ENCODE measurements at places on chromosomes 3 and 15.

GRCh38 chr15:39447881-39448280 is 133.0 kb upstream of the THBS1 start:
- DNase-seq: no peak

DNA sequence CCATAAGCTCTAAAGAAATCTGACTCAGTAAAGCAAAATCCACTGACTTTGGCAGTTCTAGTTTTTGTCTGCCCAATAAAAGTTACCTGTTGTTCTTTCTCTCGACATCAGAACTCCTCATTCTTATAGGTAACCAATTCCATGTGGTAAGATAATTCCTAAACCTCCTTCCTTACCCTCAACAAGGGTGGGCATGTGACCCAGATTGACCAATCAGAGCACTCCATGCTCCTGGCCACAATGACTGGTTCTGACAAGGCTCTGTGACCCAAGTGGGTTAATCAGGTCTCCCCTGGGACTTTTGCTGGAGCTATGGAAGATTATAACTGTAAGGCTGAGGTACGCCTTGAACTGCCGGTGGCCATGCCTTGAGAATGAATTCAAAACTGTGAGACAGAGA is 31.7 kb downstream of the LINS1 start:
- DNase-seq: no peak

DNA sequence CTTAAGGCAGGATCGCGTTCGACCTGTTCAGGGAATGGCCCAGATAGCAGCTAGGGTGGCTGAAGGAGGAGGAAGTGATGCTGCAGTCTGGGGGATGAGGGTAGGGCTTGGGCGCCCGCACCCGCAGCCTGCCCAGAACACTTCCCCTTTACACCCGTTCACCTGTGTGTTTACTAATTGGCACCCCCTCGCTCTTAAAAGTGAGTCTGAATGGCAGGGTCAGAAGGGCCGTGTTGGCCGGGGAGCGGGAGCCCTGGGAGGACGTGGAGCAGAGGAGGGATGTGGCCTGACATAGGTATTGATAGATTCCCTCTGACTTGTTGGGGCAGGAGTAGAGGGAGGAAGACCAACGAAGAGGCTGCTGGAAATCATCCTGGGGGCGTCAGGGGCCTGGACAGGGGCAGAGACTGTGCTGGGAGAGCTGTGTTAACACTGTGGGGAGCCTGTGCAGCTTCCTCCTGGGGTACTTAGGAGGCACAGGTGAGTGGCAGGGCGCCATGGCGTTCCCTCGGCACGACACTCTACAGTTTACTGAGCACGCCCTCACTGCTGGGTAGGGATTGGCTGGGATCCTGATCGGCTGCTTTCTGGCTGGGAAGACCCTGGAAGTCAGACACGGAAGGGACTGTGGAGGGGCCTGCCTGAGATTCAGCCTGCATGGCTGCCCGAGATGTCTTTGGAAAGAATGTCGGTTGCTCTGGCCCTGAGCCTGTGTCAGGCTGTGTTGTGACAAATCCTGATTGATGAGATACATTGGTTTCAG is 51.7 kb downstream of the SLC6A6 start:
- no peak for DNase-seq

DNA sequence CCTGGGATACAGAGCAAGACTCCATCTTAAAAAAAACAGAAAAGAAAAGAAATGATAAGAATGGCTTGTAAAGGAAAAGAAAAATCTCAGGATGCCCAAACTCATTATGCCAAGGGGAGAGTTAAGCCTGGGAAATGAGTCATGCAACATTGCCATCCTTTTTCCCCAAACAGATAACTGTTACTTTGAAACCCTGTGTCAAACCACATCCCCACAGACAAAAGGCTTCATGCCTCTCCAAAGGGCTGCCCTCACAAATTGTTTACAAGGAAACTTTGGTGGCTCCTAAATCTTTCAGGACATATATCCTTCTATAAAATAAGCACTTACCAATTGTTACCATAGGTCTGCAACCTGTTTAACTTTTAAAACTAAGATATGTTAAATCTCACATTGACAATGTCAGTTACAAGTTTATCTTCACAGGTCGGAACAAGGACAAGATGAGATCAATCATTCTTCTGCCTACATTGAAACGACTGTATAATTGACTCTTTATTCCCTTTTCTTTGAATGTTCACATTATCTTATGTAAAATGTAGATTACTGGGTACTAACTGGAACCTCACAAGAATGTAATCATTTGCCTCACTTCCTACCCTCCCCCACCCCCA is 18.6 kb upstream of the SENP7 start:
- no peak for DNase-seq

DNA sequence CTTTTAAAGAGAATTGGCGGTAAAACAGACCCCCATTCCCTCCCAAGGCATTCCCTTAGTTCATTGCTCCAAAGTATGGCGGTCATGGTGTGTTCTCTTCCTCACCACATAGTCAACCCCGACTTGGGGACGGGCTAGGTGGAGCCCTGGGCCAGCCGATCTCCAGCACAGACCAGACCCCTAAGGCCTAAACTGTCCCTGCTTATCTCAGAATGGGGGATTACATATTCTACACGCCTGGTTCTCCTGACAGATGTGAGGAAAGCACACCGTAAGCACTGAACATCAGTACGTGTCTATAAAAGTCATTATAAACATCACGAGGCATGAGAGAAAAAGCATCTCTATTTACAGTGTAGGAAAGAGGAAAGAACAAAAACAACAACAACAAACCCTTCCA is 244.5 kb upstream of the STT3B start:
- no peak for DNase-seq

- no peak for DNase-seq
Measured at GRCh38 chr15:78977091-78977571, 32.3 kb upstream of the CTSH start.

- no peak for DNase-seq
Measured at GRCh38 chr15:89814112-89814742, 425 bp downstream of the ANPEP start.

DNA sequence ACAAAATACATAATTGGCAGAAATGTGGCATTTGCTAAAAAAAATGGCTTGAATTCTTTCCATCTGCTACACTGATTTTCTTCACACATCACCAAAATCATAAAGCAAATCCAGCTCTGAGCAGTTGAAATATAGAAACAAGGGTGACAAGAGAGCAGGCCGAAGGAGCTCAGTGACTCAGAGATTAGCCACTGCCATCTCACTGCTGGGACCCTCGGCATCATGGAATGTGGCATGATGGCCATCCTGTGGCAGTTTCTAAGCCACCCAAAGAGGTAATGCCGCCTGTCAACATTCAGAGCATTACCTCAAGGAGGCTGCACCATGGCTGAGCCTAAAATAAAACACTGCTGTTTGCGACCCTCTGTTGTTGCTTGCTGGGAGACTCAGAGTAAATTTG is 80.5 kb upstream of the OSBPL11 start:
- DNase-seq: no peak

GRCh38 chr3:48233542-48233941 is 7.4 kb upstream of the ZNF589 start:
- DNase-seq: no peak

DNA sequence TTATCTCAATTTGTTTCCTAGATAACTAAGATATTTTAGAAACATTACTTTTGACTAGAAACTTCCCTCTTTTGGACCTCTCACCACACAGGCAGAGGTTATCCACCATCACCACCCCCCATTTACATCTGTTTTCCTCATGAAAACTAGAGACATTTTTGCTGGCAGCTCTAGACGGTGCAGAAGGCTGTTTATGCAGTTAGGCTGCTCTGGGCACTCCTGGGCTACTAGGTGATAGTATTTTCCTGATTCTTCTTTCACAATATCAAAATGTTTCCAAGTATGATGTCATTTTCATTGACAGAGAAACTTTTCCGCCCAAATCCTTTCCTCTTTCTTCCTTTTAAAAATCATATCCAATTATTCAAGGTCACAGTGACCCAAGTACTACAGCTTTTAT is 67.1 kb downstream of the PLOD2 start:
- DNase-seq: no peak

DNA sequence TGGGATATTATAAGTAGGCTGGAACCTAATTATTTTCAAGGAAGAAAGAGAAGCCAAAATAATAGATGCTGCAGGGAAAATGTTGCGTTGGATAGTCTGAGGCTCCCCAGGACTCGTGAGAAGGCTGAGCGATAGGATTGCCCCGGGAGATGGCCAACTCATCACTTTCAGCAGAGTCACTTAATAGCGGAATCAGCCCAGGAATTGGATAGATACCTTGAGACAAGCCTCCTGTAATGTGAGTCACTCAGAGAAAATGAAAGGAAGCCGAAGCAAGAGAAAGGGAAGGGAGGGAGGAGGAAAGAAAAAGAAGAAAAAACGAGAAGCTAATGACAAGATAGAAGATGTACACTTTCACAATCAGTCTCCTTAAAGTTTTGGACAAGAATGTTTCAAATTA is 94.3 kb downstream of the SQOR start:
- no peak for DNase-seq

GRCh38 chr3:14491396-14492190 is 48.5 kb downstream of the GRIP2 start:
- no peak for DNase-seq

DNA sequence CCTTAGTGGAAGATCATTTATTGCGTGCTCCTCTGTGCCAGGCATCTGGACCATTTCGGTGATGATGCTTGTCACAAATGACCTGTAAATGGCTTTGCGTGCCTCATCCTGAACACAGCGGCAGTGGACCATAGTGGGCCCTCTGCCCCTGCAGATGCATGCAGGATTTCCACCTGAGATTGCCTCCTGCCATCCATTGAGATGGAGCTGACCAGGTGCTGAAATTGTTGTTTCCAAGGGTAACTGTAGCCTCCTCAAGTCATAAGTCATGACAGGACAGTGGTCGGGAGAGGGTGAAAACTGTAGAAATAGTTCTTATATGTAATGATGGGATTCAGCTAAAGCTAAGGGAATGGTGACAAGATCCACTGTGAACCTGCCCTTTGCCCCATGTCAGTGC is 35.5 kb downstream of the CLSTN2 start:
- DNase-seq: no peak

- DNase-seq: no peak
Measured at GRCh38 chr15:68566377-68566954, 12.3 kb upstream of the CORO2B start.

DNA sequence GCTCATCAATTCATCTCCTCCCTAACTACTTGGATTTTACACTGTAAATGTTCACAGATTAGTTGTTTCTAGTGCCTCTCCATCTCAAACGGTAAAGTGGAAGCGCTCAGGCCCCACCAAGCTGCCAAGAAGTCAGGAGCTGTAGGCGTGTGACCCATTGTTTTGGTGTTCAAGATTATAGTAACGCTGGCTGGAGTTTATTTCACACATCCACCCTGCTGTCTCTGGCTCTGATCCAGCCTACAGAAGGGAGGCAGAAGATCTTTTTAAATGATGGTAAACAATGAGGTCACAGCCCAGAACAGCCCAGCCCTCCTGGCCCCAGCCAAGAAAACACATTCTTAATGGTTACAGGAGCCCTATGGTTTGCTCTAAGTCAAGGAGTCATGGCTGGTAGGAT is 25.7 kb upstream of the GALNT15 start:
- peak; percentile 92 for DNase-seq

- DNase-seq: no peak
Measured at GRCh38 chr15:83078712-83079111, 11.7 kb upstream of the BTBD1 start.

DNA sequence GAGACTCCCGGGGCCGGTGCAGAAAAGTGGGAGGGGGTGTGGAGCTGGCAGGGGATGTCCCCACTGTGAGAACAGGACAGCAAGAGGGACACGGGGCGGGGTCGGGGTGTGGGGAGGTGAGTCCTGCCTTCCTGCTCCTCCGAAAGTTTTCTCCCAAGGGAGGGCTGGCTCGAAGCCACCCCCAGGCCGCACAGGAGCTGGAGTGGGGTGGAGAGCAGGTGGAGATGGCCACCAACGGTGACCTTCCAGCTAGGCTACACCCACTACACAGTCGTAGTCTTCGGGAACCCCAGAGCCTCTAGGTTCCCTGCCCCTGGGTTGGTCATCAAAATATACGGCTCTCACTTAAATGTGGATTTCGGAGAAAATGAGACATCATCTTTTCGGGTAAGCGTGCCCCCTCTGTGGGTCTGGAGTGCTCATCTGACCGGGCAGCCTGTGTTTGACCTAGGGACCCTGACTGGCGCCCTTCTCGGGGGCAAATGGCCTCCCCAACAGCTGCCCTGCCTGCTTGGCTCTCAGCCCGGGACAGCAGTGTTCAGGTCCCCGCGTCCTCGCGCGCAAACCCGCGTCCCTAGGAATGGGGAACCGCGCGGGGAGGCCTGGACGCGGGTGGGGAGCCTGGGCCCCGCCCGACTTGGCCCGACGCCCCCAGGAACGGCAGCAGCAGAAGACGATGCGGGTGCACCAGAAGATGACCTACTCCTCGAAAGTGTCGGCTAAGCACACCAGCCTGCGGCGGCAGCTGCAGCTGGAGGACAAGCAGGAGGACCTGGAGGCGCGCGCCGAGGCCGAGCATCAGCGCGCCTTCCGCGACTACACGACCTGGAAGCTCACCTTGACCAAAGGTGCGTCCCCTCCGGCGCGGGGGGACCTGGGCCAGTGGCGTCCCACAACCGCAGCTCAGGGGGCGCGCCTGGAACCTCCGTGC is 21.2 kb downstream of the CFAP100 start:
- no peak for DNase-seq

DNA sequence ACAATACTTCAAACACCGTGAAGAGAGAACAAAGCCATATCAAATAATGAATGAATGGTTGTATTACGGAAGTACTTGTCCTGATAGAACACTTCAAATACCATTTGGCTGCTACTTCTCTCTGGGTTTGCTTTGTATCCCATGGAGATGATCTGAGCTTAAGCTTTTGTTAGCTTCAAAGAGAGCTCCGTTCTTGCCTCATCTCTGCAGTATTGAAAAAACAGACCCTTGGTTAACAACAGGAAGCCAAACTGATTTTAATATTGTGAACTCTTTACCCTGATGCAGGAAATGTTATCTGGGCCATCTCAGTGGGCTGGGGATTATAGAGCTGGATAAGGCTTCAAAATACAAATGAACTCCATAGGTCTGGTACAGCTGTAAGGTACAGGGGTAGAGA is 101.0 kb downstream of the CHL1 start:
- no peak for DNase-seq

DNA sequence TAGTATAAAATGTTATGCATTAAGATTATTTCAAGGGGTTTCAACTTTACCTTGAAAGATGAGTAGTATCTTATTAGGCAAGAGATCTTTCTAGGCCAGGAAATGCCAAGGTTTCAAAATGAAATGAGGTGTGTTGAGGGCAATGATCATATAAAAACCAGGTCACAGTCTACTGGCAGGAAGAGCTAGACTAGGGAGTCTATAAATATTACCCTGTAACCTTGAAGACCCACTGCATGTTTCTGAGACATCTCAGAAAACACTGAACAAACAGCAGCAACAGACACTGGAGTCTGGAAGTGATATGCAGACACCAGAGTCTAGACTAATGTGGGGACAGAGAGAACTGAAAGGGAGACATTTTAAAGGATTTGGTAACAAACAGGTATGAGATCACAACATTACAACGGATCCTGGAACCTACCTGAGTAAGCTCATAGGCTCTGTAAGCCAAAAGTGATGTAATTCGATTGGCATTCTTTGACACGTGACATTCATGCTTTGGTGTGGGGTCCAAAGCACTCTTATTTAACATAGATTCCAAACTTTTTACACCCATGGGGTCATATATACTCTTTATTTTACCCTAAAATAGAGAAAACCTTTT is 15.0 kb downstream of the TASOR start:
- no peak for DNase-seq

GRCh38 chr3:4633078-4634004 is 140.2 kb downstream of the ITPR1 start:
- DNase-seq: peak; percentile 20

GRCh38 chr3:13018561-13019242 is 54.5 kb downstream of the IQSEC1 start:
- DNase-seq: no peak

- DNase-seq: no peak
Measured at GRCh38 chr3:40846451-40846850, 321.7 kb downstream of the ZNF621 start.

Measured in AG04450 (cell line).